ENCODE measurements at places on chromosomes 16 and 17.

DNA sequence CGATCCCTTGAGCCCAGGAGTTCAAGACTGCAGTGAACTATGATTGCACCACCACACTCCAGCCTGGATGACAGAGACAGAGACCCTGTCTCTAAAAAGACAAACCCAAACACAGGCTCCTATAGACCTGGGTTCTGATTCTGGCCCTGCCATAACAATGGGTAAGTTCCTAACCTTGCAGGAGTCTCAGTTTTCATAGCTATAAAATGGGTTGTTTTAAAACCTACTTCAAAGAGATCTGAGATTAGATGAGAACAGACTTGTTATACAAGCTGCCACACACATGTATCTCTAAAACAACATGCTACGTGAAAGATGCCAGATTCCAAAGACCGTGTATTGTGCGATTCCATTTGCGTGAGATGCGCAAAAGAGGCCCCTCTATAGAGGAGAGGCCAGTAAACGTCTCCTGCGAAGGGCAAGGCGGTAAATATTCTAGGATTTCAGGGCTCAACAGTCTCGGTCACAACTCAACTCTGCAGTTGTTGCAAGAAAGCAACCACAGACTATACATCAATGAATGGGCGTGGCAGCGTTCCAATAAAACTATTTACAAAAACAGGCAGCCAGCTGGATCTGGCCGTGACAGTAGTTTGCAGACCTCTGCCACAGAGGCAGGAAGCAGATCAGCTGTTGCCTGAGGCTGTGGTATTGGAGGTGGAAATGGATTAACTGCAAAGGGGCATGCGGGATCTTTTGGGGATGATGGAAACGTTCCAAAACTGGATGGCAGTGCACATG lies 5.9 kb downstream of the CORO7 start:
- no peak for DNase-seq

DNA sequence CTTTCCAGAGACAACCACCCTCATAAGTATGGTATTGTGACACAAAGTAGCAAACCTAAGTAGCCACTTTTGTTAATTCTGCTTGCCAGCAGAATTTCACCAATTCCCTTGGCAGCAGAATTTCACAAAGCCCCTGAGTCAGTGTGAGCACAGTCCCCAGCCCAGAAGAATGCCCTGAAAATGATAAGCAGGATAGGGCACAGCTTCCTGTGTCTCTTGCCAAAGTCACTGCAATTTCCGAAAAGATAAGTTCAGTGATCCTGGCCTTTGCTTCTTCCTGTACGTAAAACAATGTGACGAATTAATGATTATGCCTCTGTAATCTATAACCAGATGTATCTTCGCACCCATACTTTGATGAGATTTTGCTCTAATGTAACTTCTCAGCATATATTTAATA lies 16.0 kb upstream of the WIPF2 start:
- no peak for DNase-seq

- no peak for DNase-seq
Measured at GRCh38 chr16:73106329-73107034, 58.6 kb upstream of the ZFHX3 start.

- DNase-seq: no peak
Measured at GRCh38 chr17:70318051-70318450, 148.7 kb downstream of the KCNJ2 start.

GRCh38 chr16:2842340-2843000 lies 12.4 kb downstream of the ZG16B start:
- DNase-seq: peak; percentile 78

DNA sequence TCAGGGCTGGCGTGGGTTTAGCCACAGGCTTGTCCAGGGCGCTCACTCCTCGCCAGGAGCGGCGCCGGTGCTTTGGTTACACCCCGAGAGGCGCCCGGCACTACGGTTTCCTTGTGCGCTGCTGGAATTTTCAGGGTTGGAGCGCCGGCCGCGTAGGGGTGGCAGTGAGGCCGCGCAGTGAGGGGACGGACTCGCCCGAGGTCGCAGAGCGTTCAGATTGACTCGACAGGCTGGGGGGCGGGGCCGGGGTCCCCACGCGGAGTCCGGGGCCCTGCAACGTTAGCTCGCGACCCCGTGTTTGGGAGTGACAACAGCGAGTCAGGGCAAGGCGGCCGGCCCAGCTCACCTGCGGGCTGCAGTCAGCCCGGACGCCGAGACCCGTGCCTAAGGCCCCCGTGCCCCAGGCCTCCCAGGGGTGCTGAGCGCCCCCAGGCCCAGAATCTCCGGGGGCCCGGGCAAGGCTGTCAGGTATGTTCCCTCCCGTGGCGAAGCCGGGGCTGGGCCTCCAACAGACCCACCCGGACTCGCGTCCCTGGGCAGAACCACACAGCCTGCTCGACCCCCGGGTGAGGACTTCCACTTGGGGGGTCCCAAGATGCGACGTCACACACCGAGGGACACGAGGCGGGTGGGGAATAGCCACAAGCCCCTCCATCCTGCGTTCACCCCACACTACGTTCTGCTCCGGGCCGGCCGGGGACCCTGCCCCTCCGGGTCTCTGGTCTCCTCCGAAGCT lies 1.3 kb upstream of the ACTG1 start:
- peak; percentile 82 for DNase-seq

- DNase-seq: peak; percentile 29
Measured at GRCh38 chr17:39704821-39705551, 5.1 kb downstream of the ERBB2 start.

DNA sequence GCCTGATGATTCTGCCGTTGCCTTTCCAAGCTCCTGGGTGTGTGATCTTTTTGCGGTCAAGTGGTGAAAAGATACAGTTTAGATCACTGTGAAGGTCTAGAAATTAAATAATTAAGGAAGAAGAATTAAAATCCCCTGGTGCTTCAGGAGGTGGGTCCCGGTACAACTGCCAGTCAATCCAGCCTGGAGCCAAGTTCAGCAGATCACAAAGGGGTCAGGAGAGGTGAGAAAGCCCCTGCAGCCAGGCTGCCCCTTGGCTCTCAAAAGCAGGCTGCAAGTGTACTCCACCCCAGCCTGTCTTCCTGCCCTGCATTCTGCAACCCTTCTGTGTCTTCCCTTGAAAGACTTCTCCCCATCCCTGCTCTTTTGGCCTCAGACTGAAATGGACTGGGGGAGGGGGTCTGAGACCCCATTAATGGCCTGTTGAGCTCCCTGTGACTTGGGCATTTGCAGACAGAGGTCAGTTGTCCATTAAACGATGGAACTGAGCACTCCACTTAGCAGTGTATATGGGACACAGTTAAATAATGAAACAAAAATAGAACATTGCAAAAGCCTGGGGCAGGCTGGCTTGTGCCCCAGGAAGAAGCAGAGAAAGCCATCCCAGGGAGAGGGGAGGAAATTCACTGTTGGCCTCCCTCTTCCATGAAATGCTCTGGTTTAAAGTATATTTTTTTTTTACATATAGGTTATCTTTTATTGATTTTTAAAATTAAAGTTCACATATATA lies 15.1 kb downstream of the CACNG5 start:
- DNase-seq: no peak

DNA sequence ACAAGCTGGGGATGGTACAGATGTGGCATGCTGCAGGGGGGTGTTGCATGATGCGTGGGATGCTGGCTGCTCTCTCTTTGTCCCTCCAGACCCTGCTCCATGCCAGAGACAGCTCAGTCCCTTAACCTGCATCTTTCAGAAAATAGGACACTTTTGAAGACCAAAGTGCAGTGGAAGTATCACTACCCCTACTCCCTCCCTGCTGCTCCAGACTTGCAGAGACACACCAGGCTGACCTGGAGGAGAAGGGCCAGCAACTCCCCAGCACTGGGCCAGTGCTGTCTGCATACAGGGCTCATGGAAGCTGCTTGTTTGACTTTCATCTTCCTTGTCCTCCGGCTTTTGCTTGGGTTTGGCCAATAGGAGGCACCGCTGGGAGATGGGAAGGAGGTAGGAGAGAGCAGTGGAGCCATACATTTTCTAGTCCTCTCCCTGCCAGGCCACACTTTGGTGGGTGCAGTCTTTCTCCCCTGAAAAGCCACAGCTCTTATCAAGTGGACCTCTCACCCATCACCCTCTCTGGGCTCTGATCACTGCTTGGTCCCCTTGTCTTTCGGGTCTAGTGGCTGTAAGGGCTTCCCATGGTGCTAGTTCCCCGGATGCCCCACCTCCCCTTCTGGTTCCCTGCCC lies 46.1 kb upstream of the NKD1 start:
- no peak for DNase-seq

- no peak for DNase-seq
Measured at GRCh38 chr17:21036361-21036881, 6.4 kb downstream of the USP22 start.

- DNase-seq: no peak
Measured at GRCh38 chr17:58614859-58615459, 76.9 kb downstream of the TEX14 start.

- DNase-seq: no peak
Measured at GRCh38 chr17:82041144-82041814, 3.8 kb upstream of the DCXR start.

- no peak for DNase-seq
Measured at GRCh38 chr17:45220079-45220478, 1.6 kb upstream of the FMNL1 start.

DNA sequence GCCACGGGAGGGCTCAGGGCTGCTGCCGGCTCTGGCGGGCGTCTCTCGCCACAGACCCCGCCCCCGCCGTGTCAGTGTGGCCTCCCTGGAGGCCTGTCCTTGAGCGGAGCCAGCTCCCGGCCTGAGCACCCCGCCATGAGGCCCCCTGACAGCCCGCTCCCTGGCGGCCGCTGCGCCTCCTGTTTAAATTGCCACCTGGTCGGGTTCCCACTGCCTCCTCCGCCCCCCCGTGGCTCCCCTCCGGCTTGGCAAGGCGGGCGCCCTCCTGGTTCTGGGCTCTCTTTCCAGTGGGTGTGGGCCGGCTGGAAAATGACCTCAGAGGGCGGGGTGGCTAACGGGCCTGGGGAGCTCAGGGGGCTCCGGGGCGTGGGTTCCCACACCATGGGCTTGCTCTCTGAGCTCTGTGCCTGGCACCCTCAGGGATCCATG lies 42.1 kb upstream of the SSTR5 start:
- peak; percentile 76 for DNase-seq

DNA sequence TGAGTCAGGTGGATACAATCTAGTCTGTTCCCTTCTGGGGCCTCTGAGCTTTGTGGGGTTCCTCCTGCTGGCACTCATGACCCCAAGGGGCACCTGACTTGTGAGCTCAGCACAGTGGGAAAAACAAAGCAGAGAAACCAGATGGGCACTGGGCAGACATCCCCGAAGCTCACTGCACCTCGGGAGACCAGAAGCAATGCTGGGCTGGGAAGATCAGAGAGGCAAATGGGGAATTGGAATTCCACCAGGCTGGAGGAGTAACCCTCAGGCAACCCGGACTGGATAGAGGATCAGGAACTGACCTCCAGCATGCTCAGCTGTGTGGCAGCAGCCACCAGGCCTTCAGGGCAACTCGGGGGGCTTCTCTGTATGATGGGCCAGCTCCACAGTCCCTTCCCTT lies 50.3 kb downstream of the ABCC12 start:
- DNase-seq: no peak

- no peak for DNase-seq
Measured at GRCh38 chr17:26773189-26774188, 520.4 kb upstream of the WSB1 start.

DNA sequence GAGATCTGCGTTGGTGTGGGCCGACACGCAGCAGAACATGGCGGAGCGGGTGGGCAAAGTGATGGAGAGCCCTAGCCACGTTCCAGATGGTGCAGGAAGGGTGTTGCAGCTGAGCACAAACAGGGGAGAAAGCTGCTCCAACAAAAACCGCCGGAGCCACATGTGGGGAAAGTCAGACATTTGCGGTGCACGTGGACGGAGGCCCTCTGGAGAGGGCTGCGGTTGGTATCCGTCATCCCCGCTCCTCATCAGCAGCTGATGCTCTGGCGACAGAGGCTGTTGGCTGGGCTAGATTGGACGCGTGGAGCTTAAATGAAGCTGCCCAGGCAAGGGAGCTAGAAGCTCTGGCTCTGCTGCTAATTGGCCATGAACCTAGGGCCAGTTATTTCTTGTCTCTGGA lies 43.5 kb upstream of the ADCY9 start:
- DNase-seq: no peak

- no peak for DNase-seq
Measured at GRCh38 chr16:77584205-77584859, 138.0 kb upstream of the NUDT7 start.

- no peak for DNase-seq
Measured at GRCh38 chr17:74623693-74624093, at the start of gene CD300E. Gene CD300E (minus strand): TSS chr17:74623738. CDS start chr17:74623621, 117 bp downstream.

GRCh38 chr16:51151961-51152663 lies 1.0 kb upstream of the SALL1 start:
- peak; percentile 56 for DNase-seq

DNA sequence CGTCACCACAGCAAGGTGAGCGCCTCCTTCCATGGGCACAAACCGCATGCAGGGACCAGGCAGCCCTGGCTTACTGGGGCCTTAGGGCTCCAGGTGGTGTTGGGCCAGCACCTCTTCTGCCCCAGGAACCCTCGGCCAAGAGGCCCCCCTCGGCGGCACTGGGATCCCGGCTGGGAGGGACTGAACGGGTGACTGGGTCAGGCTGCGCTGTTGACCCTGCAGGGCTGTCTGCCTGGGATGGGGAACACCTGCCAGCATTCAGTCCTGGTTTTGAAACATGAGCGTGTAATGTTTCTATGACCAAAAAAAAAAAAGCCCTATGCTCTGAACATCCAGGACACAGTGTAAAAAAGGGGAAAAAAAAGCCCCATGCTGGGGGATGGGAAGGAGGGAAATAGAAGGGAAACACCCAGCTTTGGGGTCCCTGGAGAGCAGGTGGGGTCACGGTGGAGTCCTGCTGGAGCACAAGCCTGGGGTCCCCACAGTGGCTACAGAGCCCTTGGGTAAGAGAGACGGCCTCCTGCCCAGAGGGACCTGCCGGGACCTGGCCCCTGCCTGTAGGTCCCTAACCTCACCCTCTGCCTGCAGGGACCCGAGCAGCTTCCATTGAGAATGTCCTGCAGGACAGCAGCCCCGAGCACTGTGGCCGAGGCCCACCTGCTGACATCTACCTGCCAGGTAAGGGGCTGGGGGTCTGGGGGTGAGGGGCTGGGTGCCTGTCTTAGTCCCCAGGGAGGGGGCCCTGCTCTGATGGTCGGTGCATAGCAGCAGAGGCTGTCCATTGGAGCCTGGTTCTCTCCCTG lies 9.9 kb upstream of the NUDT16L1 start:
- DNase-seq: peak; percentile 53

DNA sequence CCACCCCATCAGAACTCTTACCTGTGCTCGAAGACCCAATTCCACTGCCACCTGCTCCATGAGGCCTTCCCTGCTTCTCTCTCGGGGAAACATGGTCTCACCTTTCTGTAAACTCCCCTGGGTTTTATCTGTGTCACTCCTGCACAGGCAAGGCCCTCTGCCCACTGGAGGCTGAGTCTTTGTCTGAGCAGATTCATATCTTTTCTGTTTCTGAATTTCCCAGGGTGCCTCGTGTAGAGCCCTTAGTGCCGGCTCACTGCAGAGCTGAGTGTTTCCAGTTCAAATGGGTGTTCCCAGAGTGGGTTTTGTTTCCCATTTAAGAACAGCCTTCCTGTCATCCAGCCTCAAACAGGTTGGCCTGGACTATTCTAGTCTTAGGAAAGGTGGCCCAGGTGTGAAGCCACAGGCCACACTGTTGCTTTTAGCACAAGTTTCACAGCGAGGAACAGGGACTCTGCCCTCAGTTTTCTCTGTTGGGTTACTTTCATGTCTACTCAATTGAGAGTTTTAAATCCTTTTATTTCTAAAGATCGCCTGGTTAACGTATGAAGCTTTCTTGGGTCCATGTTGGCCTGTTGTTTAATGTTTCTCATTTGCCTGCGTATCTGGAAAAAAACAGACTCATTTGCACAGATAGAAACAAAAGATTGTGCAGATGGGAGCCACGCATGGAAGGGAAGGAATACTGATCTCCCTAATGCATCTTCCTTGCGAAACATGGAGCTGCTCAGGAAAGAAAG lies 228.7 kb downstream of the MSI2 start:
- no peak for DNase-seq
